ENCODE measurements at places on chromosomes 6 and 20. TPM values are rescaled to one million over a fixed set of nuclear protein-coding genes. Genes with fewer than 3 reads are reported as not detected.

DNA sequence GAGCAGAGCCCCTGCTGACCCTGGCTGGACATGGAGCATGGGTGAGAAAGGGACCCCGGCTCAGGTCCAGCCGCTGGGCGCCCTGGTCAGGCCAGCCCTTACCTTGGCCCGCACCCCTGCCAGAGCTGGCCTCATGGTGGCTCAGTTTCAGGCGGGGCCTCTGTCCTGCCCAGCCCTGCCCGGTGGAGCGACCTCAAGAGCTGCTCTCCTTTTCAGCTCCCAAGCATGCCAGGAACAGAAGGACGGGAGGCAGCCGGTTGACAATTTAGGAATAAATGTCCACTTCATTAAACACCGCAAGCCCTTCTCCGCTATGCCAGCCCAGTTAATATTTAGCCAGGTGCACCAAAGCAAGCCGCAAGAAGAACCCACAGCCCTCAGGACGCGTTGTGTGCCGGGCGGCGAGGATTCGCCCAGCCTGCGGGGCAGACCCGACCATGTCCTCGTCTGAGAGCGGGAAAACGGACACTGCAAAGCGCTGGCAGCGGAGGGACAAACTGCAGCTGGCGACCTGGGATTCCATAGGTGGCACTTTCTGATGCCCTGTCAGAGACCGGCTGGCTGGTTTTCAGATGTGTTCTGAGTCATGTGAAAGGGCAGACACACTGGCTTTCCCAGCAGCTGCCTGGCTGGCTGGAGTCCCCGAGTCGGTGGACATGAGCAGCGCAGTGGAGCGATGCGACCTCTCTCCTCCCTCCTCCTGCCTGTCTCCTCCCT lies 221.9 kb downstream of the TTLL2 start:
- DNase-seq: no peak
- no peaks in the 10 kb centered on the region for H3K36me3 ChIP-seq

DNA sequence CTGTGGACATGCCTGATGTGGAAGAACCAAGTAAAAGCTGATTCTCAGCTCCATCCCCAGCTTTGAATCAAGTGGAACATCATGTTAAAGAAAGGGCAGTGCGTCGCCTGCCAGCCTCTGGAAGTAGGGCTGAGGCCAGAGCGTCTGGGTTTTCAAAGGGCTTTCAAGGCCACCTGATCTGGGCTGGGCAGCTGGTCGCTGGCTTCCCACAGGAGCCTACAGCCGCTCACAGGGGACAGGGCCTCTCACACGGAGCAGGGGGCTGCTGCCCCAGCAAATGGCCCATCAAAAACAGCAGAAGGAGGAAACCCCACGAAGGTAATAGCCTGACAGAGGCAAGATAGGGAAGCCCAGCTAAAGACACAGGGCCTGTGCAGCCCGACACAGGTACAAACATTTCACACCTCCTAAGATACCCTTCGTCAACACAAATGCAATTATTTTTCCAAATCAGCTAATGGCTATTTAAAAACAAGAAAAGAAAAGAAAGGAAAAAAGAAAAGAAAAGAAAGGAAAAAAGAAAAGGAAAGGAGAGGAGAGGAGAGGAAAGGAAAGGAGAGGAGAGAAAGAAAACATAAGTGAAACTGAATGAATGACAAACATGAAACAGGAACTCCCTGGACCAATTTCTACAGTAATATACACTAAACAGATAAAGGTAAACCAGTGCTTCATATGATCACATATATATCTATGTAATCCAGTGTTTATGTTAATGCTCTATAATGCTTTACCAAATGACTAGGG lies 24.8 kb downstream of the RRBP1 start:
- H3K27ac ChIP-seq: no peak overlapping the region
- no peak overlapping the region for H3K4me3 ChIP-seq
- no peaks in the 10 kb centered on the region for H3K27me3 ChIP-seq
- no peak for DNase-seq
- H3K4me1 ChIP-seq: peaks cover 18% of the 10 kb centered on the region

GRCh38 chr6:162825597-162825996 lies 97.8 kb downstream of the PACRG start:
- no peak for DNase-seq
- H3K4me3 ChIP-seq: no peak overlapping the region
- no peak overlapping the region for H3K27ac ChIP-seq
- H3K4me1 ChIP-seq: no peaks in the 10 kb centered on the region
- H3K27me3 ChIP-seq: no peaks in the 10 kb centered on the region
- H3K36me3 ChIP-seq: no peaks in the 10 kb centered on the region

DNA sequence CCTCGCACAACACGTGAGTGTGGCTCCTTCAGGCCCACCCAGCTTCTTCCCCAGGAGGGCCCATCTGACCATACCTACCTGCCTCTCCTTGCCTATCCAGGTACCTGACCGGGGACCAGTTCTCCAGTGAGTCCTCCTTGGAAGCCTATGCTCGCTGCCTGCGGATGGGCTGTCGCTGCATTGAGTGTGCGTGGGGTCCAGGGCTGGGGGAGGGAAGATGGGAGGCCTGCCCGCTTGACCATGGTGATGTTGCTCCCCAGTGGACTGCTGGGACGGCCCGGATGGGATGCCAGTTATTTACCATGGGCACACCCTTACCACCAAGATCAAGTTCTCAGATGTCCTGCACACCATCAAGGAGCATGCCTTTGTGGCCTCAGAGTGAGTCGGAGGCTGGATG lies 26.5 kb downstream of the PLCG1 start:
- DNase-seq: no peak
- no peaks in the 10 kb centered on the region for H3K4me1 ChIP-seq
- H3K27me3 ChIP-seq: no peaks in the 10 kb centered on the region
- H3K36me3 ChIP-seq: peaks cover 49% of the 10 kb centered on the region

DNA sequence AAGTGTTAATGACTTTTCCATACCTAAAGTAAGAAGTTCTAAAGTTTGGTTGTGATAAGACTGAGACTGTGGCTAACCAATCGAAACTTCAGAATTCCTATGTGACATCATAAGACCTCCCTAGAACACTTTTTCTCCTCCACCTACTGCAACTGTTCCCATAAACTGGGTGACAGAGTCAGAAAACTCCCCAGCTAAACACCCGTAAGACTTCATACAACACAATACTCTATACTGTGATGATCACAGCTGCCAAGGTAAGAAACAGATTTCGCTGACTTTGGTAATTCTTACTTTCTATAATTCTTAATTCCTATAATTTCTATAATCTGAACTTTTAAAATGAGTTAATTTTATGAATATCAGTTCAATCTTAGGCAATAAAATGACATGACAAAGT lies at the start of gene PLN:
PLN (plus strand) TSS at position 161 of the 400 bp plus-strand sequence. CDS start 10,626 bp downstream, outside the sequence.
- no peak within 1 kb of the TSS for H3K27ac ChIP-seq
- DNase-seq: no peak

DNA sequence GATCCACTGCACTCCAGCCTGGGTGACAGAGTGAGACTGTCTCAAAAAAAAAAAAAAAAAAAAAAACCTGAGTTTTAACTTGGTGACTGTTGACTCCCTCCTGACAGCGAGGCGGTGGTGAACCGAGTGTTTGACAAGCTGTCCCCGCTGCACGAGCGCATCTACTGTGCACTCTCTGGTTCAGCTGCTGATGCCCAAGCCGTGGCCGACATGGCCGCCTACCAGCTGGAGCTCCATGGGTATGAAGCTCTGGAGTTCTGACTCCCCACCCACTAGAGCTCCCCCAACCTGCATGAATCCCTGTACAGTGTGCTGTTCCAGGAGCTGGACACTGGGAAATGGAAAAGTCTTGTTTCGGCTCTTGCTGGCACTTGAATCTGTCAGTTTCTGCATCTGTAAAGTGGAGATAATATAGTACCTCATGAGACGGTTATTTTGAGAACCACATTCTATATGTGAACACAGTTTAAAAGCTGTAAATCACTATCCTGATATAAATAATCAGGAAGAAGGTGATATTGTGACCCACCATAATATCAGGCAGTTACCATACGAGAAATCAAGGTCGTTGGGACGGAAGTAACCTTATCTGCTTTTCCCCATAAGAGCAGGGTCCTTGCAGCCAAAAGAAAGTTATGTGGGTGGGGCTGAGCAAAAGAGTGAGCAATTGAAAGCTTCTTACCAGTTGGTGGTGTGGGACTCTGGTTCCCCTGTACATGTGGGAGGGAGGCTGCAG lies 3.3 kb downstream of the PSMB9 start:
- no peak overlapping the region for H3K4me3 ChIP-seq
- H3K27ac ChIP-seq: no peak overlapping the region
- H3K36me3 ChIP-seq: no peaks in the 10 kb centered on the region
- H3K27me3 ChIP-seq: no peaks in the 10 kb centered on the region
- peaks cover 8% of the 10 kb centered on the region for H3K4me1 ChIP-seq

GRCh38 chr20:3406481-3407039 lies 909 bp downstream of the DNAAF9 start:
- no peaks in the 10 kb centered on the region for H3K36me3 ChIP-seq
- no peak for DNase-seq
- H3K4me3 ChIP-seq: peak overlapping the region; percentile 73
- H3K27ac ChIP-seq: no peak overlapping the region
- H3K4me1 ChIP-seq: 0 out of 2 replicates have a peak, but pooled peaks cover 17% of the 10 kb centered on the region

DNA sequence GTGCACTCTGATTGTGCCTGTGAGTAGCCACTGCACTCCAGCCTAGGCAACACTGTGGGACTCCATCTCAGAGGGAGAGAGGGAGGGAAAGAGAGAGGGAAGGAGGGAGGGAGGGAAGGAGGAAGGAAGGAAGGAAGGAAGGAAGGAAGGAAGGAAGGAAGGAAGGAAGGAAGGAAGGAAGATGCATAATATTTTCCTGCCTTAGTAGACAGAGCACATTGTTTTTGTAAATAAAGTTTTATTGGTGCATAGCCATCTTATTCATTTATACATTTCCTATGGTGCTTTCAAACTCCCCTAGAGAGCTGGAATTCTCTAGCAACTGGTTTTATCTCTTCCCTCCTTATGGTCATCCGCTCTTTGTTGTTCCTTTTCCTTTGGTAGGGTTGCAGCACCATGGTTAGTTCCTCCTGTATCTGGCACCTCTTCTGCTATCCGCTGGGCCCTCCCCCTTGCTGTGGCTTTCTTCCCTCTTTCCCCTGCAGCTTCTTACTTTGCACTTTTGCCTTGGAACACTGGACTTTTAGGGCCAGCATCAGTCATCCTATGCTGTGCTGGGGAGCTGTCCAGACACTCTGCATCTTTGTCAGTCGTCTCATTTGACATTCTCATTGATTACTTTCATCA lies 20.2 kb downstream of the GPR6 start:
- no peak for DNase-seq
- no peaks in the 10 kb centered on the region for H3K4me1 ChIP-seq
- H3K27me3 ChIP-seq: no peaks in the 10 kb centered on the region
- no peaks in the 10 kb centered on the region for H3K36me3 ChIP-seq

DNA sequence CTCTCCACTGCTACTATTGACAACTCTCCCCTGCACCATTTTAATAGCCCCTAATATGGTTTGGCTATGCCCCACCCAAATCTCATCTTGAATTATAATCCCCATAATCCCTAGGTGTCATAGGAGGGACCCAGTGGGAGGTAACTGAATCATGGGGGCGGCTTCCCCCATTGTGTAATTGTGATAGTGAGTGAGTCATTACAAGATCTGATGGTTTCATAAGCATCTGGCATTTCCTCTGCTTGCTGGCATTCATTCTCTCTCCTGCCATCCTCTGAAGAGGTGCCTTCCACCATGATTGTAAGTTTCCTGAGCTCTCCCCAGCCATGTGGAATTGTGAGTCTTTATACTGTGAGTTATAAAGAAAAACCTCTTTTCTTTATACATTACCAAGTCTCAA lies 74.1 kb upstream of the TCF21 start:
- H3K27ac ChIP-seq: no peak overlapping the region
- no peaks in the 10 kb centered on the region for H3K36me3 ChIP-seq
- DNase-seq: peak; percentile 9
- H3K27me3 ChIP-seq: no peaks in the 10 kb centered on the region
- no peak overlapping the region for H3K4me3 ChIP-seq
- no peaks in the 10 kb centered on the region for H3K4me1 ChIP-seq

- H3K27ac ChIP-seq: no peak overlapping the region
- no peaks in the 10 kb centered on the region for H3K27me3 ChIP-seq
- no peak for DNase-seq
- peaks cover 12% of the 10 kb centered on the region for H3K4me1 ChIP-seq
- no peaks in the 10 kb centered on the region for H3K36me3 ChIP-seq
Observed at GRCh38 chr6:53662457-53662856, 3.1 kb downstream of the KLHL31 start.

DNA sequence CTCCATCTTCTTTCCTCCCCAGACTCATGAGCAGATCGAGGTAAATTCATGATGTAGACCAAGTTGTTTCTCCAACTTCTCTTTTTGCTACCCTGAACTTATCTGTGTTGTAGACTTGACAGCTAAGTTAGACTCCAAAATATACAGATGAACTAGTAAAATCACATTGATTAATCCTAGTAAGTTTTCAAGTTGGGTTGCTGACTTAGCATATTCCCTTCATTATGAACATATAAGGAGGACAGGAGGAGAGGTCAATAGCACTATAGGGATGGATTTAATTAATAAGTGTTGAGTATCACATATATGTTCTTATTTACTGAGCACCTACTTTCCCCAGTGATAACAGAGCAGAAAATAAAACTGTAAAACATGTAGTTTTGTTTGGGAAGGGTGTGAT lies 227.3 kb downstream of the TINAG start:
- DNase-seq: no peak
- no peak overlapping the region for H3K27ac ChIP-seq
- H3K27me3 ChIP-seq: no peaks in the 10 kb centered on the region

DNA sequence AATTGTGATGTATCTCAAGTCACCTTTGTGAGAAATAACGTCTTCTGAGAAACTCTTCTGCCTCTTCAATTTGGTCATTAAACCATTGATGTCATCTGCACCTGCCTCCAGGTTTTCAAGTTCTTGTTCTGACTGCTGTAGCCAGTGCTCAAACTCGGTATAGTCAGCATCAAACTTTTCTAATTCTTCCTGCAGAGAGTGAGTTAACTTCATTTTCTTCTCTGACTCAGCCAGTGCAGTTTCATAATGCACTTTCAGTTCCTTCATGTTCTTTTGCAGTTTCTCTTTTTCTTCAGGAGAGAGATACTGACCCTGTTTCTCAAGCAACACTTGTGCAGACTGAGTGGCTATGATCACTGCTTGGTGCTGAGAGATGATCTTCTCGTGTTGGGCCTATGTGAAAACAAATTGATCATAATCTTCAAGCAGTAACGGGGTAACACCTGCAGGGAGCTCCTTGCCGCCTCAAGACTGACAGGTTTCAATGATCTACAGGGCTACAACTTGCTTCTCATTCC lies 48.8 kb downstream of the DST start:
- H3K27me3 ChIP-seq: no peaks in the 10 kb centered on the region
- peaks cover 15% of the 10 kb centered on the region for H3K36me3 ChIP-seq
- H3K27ac ChIP-seq: no peak overlapping the region
- no peak for DNase-seq

- peak overlapping the region; percentile 62 for H3K27ac ChIP-seq
- peaks cover 10% of the 10 kb centered on the region for H3K4me1 ChIP-seq
- no peaks in the 10 kb centered on the region for H3K27me3 ChIP-seq
Observed at GRCh38 chr6:126302191-126302590, 37.7 kb upstream of the CENPW start.

GRCh38 chr6:26195924-26196845 lies 109.0 kb downstream of the HFE start:
- peak; percentile 38 for DNase-seq

The PAK5 gene
- total RNA-seq: not detected

The PRL gene
- not detected for total RNA-seq

The TAAR1 gene
- not detected for total RNA-seq

The ASIP gene
- total RNA-seq: not detected

The OLIG3 gene
- not detected for total RNA-seq

The DPPA5 gene
- not detected for total RNA-seq

The RHAG gene
- not detected for total RNA-seq

The TP53TG5 gene
- not detected for total RNA-seq

The STK35 gene
- 54.3 TPM for total RNA-seq
